Activated CD4-positive, alpha-beta T cell treated with anti-CD3 and anti-CD28 coated beads, Interleukin-2, amount 10 ng/mL, durations not matched to agents 24 days and 14 days (primary cell): ENCODE measurements at places on chromosomes 5 and 9. TPM values are rescaled to one million over a fixed set of nuclear protein-coding genes. Genes with fewer than 3 reads are reported as not detected.

DNA sequence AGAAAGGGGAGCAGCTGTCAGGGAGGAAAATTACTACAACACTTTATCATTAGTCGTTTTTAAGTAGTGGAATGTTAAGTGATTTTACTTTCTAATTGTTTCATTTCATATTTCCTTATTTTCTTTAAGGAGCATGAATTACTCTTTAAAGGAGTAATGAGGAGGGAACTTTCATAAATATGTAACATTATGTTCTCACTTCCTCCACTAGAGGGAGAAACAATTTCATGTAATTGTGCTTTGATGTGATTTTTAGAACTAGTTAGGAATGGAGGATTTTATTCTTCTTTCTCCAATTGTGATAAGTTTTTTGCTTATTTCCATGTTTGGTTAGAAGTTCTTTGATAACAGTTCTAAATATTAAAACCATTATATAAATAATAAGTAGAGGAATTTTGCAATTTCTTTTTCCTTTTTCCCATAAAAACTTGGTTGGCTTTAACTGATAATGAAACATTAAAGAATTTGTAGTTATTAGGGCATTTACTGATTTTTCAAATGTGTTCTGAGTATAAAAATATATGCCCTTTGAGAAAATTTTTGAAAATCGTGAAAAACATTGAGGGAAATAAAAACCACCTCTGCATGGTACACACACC is 25.6 kb downstream of the CEP78 start:
- DNase-seq: no peak
- H3K27me3 ChIP-seq: no peaks in the 10 kb centered on the region

GRCh38 chr5:97788369-97788768 is 605.3 kb upstream of the RIOK2 start:
- no peaks in the 10 kb centered on the region for H3K27me3 ChIP-seq
- DNase-seq: no peak
- no peaks in the 10 kb centered on the region for H3K36me3 ChIP-seq
- H3K4me1 ChIP-seq: no peaks in the 10 kb centered on the region

- no peak overlapping the region for H3K27ac ChIP-seq
- no peaks in the 10 kb centered on the region for H3K4me1 ChIP-seq
- no peaks in the 10 kb centered on the region for H3K27me3 ChIP-seq
- no peak overlapping the region for H3K4me3 ChIP-seq
- no peak for DNase-seq
These were observed 14.8 kb downstream of the TAS2R1 start for GRCh38 chr5:9615331-9615730.

GRCh38 chr5:66616520-66617225 is 20.5 kb downstream of the MAST4 start:
- no peak for DNase-seq
- H3K36me3 ChIP-seq: peaks cover 2% of the 10 kb centered on the region
- H3K27me3 ChIP-seq: peaks cover 9% of the 10 kb centered on the region
- H3K27ac ChIP-seq: peak overlapping the region; percentile 70
- peaks cover 26% of the 10 kb centered on the region for H3K4me1 ChIP-seq

- no peaks in the 10 kb centered on the region for H3K4me1 ChIP-seq
- no peaks in the 10 kb centered on the region for H3K36me3 ChIP-seq
- no peak overlapping the region for H3K27ac ChIP-seq
- DNase-seq: no peak
- H3K4me3 ChIP-seq: no peak overlapping the region
These were observed 770.2 kb upstream of the FAM174A start for GRCh38 chr5:99765011-99765410.

DNA sequence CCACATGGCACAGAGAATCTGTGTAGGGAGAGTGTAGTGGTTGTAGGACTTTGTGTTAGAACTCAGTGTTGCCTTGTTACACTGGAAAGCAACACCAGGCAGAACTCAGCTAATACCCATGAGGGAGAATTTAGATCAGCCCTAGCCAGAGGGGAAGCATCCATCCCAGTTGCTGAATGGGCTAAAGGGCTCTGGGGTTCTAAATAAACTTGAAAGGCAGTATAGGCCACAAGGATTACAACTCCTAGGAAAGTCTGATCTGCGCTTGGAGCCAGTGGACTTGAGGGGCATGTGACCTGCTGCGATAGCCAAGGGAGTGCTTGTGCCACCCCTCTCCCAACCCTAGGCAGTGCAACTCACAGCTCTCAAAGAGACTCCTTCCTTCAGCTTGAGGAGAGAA is 26.9 kb downstream of the PTGS1 start:
- H3K4me1 ChIP-seq: peaks cover 11% of the 10 kb centered on the region
- H3K27ac ChIP-seq: no peak overlapping the region
- peaks cover 2% of the 10 kb centered on the region for H3K36me3 ChIP-seq
- no peak for DNase-seq
- H3K27me3 ChIP-seq: peaks cover 4% of the 10 kb centered on the region

DNA sequence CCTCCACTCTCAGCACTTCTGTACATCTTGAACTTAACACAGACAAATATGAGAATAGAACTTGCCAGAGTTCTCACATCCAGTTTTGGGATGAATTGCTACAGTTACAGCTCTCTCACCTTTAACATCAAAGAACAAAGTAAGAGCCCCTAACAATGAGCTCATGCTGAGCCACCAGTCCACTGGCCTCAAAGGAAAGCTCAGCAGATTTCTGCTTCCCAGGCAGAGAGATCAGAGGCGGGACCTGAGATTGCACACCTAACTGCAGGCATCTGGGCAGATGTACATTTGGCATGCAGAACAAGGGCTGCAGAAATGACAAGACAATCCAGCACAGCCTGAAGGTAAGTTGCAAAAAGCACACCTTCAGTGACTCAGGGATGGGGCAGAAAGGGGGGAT is 300.9 kb downstream of the MRPS30 start:
- H3K4me3 ChIP-seq: no peak overlapping the region
- H3K4me1 ChIP-seq: no peaks in the 10 kb centered on the region
- DNase-seq: no peak
- no peak overlapping the region for H3K27ac ChIP-seq

DNA sequence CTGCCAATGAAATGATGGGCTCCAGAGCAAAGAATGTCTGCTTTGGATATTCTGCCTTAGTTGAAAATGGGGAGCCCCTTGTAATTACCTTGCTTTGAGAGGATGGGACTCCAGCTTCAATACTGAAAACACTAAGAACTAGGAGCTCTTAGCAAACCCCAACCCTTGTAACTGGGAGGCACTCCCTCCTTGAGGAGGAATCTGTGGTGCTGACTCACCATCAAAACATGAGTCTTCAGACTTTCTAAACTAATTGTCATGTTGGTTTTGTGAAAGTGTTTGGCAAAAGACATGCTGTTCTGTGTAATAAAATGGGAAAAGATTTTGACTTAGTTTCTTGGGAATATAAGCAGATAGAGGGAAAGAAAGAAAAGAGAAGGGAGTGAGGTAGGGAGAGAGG is 91.9 kb upstream of the PTPRD start:
- H3K4me3 ChIP-seq: no peak overlapping the region
- no peaks in the 10 kb centered on the region for H3K27me3 ChIP-seq
- H3K27ac ChIP-seq: no peak overlapping the region
- H3K36me3 ChIP-seq: no peaks in the 10 kb centered on the region

DNA sequence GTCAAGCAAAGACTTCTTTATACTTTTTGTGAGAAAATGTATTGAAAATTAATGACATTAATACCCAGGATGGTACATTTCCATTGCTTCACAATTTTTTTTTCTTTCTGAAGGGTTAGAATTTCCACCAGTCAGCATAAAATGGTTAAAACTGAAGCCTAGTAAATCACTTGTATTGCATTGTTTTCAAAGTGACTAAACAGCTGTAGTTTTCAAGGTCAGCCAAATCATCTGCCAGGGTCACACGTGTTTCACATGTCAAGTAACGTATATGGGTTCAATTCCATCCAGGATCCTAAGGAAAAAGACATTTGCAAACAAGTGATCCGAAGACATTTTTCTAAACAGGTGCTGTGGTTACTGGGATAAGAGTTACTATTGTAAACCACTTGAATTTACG is 574.2 kb downstream of the RAB3C start:
- no peaks in the 10 kb centered on the region for H3K27me3 ChIP-seq
- H3K27ac ChIP-seq: no peak overlapping the region
- H3K36me3 ChIP-seq: no peaks in the 10 kb centered on the region
- peak; percentile 28 for DNase-seq
- H3K4me3 ChIP-seq: no peak overlapping the region

GRCh38 chr5:96093340-96093739 is 131.7 kb upstream of the ELL2 start:
- H3K27me3 ChIP-seq: no peaks in the 10 kb centered on the region
- no peaks in the 10 kb centered on the region for H3K36me3 ChIP-seq
- H3K4me3 ChIP-seq: no peak overlapping the region
- no peak for DNase-seq
- no peaks in the 10 kb centered on the region for H3K4me1 ChIP-seq

- no peak overlapping the region for H3K4me3 ChIP-seq
- H3K27ac ChIP-seq: no peak overlapping the region
- peaks cover 8% of the 10 kb centered on the region for H3K4me1 ChIP-seq
- peaks cover 3% of the 10 kb centered on the region for H3K27me3 ChIP-seq
These were observed 831 bp downstream of the KLHL3 start for GRCh38 chr5:137734962-137735554.

DNA sequence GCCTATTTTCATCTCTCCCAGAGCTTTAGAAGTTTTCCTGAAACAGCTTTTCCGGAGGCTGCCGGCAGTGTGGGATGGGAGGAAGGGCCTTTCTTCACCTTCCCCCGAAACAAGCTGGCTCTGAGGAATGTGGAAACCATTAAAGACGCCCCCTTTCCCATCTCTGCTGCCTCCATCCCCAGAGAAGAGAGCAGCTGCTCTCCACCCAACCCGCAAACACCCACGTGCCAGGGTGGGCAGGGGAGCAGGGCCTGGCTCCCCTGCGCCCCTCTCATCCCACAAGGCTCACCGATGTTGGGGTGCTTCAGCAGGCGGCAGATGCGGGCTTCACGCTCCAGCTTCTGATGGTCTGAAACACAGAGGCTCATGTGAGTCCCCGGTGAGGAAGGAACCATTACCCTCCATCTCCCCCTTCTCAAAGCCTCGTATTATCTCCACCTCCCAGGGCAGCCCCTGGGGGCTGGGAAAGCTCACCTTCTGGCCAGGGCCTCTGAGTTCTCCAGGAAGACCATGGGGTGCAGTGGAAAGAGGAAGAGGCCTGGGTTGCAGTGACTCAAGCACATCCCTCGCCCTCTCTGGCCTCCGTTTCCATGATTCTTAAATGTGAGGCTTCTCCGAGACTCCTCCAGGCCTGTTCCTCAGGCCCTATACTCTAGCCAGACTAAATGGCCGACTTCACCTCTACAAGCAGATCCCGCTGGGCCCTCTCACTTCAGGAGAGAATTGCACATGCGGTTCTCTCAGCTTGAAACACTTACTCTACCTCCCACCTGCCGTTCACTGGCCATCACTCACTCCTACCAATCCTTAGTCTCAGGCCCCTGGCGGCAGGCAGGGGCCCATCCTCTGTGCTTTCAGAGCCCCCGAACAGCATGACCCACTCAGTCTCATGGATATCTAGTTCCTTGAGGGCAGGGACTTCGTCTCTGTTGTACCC is 24.6 kb downstream of the CAMK2A start:
- H3K27ac ChIP-seq: no peak overlapping the region
- no peak overlapping the region for H3K4me3 ChIP-seq
- H3K27me3 ChIP-seq: no peaks in the 10 kb centered on the region
- DNase-seq: no peak

DNA sequence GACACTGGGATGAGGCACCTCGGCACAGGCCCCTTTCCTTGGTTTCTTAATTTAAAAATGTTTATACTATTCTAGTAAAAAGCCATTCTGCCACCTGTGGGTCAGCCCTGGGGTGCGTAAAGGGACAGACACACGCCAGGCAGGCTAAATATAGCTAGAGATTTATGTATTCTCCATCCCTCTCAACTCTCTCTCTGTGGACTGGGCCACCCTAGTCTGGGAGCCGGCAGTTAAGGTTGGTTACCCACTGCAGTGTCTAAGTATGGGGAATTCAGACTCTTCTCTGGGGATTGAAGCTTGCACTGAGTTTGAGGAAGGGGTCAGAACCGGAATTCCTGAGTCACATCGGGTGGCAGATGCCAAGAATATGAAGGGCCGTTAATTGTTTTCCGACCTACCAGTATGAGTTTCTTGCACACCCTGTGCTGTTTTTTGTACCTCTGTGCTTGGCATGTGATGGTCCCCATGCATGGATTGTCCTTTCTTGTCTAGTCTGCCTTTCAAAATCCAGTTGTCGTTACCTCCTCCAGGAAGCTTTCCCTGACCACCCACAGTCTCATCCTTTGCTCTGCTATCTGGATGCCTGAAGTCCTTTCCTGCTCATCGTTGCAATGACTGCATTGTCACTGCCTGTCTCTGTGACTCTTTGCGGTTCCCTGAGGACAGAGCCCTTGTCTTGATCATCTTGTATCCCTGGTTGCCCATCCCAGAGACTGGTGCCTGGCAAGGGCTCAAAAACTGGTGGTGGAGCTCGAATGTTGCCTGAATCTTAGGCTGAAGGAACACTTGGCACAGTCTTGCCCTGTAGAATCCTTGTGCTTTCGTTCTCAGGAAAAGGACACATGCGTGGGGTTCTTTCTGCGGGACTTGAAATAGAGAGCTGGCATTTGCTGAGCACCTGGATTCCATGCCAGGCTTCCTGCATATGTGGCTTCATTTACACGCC is 2.1 kb downstream of the NEURL1B start:
- no peak overlapping the region for H3K4me3 ChIP-seq
- peaks cover 45% of the 10 kb centered on the region for H3K27me3 ChIP-seq
- H3K36me3 ChIP-seq: no peaks in the 10 kb centered on the region
- H3K4me1 ChIP-seq: peaks cover 10% of the 10 kb centered on the region

The AIF1L gene
- 0.59 and 0.72 TPM in 2 replicates for total RNA-seq

The SPINK13 gene
- total RNA-seq: not detected in 2 replicates

The FOXD4 gene
- not detected in 2 replicates for total RNA-seq

The PCDHGB5 gene
- 0.43 and 0.47 TPM in 2 replicates for total RNA-seq
